ENCODE measurements at places on chromosomes 3 and 15.

- no peak for DNase-seq
These were observed 54.8 kb upstream of the ATP2C1 start for GRCh38 chr3:130838898-130839600.

DNA sequence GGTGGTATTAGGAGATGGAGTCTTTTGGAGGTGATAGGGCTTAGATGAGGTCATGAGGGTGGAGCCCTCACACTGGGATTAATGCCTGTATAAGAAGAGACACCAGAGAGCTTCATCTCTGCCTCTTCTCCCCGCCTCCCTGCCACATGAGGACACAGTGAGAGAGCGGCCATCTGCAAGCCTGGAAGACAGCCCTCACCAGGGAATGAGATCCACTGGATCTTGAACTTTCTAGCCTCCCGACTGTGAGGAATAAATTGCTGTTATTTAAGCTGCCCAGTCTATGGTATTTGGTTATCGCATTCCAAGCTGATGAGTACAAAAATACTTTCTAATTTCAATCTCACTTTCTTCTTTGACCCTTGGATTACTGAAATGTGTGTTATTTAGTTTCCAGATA, 121.4 kb downstream of the OCA2 start:
- DNase-seq, result no peak

- DNase-seq, result peak; percentile 32
These were observed 1002.8 kb downstream of the NAALADL2 start for GRCh38 chr3:175861916-175862315.

DNA sequence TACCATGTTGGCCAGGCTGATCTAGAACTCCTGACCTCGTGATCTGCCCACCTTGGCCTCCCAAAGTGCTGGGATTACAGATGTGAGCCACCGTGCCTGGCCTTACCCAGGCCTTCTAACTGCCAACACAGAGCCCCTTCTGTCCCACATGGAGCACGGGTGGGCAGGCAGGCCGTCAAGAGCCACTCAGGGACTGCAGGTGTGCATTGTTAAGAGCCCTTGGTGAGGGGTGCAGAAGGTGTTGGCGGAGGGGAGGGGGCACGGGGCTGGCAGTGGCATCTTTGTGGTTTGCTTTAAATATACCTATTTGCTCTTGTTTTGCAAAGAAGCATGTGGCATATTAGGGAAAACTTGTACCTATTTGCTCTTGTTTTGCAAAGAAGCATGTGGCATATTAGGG, 37.3 kb downstream of the SMAD6 start:
- DNase-seq, result no peak

DNA sequence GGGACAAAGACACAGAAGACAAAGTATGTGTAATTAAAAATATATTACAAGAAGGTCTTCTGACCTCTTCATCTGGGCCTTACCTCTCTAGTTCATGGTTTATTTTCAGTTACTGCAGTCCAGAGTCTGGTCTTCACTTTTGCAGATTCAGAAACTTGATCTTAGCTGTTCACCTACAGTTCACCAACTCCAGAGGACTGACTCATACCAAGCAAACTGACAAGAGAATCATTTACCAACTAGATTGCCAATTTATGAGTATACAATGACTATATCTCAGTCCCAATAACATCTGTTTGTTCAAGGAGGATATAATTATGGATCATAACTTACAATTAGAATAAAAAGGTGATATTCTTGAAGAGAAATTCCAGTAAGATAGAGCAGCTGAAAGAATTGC, 9.0 kb downstream of the P2RY1 start:
- no peak for DNase-seq

- DNase-seq, result no peak
These were observed 97.5 kb downstream of the CHDH start for GRCh38 chr3:53748512-53749271.

DNA sequence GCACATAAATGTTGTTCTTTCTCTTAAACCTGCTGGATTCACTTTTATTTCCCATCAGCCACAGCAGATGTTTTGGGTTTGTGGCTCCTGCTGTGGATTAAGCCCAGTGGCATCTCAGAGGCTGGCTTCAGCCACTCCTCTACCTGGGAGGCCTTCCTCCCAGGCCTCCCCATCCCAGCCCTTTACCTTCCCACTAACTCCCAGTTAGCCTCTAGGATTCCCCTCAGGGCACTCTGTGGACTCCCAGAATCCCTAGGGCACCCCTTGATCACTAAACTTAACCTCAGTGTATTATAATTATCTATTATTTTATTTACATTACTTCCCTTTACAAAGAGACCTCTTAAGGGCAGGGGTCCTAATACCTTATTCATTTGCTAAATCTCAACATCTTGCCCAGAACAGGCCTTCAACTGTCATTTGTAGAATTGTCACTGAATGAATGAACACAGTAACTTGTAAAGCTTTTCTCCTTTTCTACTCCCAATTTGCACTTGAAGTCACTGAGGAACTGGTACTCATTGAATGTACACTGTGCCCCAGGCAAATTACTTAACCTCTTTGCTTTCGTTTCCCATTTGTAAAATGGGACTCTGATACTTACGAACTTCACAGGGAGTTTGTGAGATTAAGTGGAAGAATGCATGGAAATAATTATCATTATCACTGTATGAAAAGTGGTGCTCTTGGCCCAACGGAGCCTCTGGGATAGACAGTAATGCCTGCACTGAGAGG, 8.3 kb downstream of the CCDC13 start:
- DNase-seq, result no peak

- DNase-seq, result peak; percentile 37
These were observed 57.7 kb downstream of the IL16 start for GRCh38 chr15:81254277-81254915.

GRCh38 chr15:33458421-33458820, 147.7 kb downstream of the RYR3 start:
- DNase-seq, result no peak

GRCh38 chr3:72659188-72659587, 189.1 kb downstream of the SHQ1 start:
- no peak for DNase-seq

DNA sequence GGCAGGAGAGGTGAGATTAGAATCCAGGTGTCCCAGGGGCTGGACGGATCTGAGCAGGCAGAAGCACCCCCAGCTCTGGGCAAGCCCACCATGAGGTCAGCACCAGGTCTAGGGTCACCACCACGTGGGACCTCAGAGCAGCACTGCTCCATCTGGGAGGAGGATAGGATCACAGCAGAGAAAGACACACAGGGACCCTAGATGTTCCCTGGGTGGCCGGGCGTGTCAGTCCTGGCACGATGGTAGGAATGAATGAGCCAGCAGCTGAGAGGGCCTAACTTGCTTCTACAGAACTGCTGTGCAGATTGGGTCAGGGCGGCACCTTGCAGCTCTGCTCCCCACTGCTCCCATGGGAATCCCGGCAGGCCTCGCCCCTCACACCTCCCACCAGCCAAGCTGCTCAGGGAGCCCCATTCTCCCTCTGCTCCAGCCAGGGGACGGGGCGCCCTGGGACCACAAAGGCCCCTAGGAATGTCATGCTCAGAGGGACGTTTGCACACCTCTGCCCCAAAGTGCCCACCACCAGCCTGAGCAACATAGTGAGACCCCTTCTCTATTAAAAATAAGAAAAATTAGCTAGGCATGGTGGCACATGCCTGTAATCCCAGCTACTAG, 66.3 kb downstream of the ZNF445 start:
- DNase-seq, result no peak

GRCh38 chr3:111326144-111326995, 215.6 kb upstream of the CD96 start:
- DNase-seq, result peak; percentile 86

DNA sequence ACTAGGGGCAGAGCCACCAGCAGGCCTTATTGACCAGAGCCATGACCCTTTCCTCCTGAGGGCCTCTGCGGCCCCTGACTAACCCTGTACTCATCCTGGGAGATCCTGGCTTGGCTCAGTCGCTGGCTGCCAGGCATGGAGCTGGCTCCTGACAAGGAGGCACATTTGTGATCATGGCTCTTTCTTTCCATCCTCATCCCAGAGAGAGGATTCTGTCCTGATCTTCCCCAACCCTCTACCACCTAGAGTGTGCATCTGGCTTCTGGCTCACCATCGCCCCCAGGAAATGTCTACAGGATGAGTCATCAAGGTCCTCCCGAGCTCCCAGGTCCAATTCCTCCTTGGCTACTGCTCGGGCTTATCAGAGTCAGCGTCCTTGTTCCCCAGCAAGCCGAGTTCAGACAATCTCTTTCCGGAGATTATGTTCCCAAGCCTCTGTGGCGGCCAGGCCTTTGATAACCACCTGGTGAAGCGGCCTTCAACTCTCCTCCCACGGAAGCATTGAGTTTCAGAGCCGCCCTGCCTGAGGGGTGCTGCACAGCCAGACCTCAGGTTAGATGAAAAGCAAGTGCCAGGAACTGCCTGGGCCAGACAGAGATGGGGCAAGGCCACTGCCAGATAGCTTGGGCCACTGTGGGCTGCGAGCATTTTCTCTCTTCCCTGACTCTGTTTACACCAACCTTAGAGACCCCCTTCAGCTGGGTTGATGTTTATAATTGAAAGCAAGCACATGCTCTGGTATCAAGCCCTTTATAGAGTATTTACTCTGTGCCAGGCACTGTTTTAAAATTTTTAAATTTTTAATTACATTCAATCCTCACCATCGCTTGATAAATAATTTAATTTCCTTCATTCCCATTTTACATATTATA, 44.3 kb upstream of the MRPS22 start:
- peak; percentile 67 for DNase-seq

DNA sequence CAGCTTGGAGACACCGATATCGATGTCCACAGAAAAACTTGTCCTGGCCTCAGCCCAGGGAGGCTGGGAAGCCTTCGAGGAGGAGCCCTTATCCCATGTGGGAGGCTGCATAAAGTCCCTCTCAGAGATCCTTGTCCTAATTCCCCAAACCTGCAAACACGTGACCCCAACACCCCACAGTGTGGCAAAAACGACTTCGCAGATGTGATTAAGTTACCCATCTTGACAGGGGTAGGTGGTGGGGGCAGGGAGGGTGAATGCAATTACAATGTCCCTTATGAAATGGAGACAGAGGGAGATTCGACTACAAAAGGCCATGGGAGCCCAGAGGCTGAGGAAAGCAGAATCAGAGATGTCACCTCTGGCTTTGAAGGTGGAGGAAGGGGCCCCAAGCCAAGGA, 2.3 kb upstream of the TLR9 start:
- no peak for DNase-seq

Data from fibroblast of the aortic adventitia (primary cell).